Cerebellar nuclear complex (tissue), 1 donor: ENCODE measurements at places on chromosomes 1 and 21.
A peak's percentile ranks its signal among the peaks of the same experiment; 100 is the strongest.

DNA sequence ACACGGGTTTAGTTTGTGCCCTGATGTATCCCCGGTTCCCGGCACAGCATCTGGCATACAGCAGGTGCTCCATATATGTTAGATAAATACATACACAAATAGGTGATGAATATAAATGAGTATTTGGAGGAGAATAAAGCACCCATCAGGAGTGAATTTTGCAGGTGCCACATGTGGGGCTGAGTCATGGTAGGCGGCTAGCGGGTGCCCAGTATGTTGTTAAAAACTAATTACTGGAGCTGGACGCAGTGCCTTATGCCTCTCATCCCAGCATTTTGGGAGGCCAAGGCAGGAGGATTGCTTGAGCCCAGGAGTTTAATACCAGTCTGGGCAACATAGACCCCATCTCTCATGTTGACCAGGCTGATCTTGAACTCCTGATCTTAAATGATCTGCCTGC is 16.7 kb upstream of the WASF2 start:
- DNase-seq: no peak

DNA sequence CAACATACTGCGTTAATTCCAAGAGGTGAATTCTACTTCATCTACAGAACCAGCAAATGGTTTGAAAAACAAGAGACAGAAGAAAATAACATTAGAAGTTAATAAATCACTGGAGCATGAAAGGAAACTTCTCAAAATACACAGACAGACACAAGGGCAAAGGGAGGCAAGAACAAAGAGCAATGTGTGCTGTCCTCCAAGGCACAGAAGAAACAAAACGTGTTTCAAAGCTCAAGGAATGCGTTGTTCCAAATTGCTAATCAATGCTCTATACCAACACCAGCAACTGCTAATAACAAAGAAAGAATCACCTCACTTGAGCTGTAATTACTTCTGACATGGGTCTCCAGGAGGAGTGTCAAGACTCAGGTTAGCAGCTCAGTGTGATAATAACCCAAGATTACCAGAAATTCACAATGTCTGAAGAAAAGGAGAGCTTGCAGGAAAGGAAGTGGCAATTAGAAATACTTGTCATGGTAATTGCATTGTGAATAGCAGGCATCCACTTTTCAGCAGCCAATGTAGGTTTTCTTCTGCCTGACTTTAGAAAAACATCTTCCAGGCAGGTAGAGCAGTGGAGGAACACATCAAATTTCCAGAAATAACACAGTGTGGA is 175.4 kb downstream of the SEC16B start:
- no peak for DNase-seq

DNA sequence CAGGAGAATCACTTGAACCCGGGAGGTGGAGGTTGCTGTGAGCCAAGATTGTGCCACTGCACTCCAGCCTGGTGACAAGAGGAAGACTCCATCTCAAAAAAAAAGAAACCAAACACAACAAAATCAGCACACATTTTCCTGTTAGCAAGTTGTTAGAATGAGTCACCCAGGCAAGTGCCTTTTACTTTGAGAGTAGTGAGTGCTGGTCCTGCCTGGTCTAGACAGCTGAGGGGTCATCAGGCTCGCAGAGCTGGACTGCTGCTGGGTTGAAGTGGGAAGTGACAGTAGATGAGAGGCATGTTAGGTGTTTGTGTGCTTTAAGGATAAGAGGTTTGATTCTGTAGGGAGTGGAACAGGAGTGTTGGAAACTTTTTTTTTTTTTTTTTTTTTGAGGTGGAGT is 31.9 kb downstream of the GNPAT start:
- DNase-seq: no peak

DNA sequence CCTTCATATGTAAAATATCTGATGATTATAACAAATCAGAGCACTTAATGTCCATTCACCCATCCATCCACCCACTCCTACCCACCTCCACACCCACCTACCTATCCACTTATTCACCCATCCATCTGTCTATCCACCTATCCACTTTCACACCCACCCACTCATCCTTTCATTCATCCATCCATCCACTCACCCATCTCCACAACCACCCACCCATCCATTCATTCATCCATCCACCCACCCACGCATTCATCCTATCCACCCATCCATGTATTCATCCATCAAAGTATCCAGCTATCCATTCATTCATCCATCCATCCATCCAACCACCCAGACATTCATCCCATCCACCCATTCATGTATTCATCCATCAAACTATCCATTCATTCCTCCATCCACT is 466.1 kb downstream of the AJAP1 start:
- DNase-seq: no peak

DNA sequence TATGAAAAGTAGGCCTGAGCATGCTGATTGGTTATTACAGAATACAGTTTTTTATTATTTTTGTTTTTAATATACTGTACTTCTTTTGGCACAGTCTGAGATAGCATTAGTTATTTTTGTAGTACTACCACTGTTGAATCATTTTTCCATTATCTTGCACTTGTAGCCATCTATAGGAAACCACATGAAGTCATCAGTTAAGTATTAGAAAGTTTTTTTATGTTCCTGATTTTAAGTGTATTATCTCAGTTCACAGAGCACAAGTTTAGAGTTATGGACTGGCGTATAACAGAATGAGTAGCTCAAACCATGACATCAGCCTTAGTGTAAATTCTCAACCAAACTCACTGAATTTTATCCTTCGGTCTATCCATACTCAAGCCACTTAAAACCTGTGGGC is 22.8 kb downstream of the DHX9 start:
- no peak for DNase-seq

- DNase-seq: no peak
These were observed 480.2 kb upstream of the RUNX1 start for GRCh38 chr21:35529171-35529863.

DNA sequence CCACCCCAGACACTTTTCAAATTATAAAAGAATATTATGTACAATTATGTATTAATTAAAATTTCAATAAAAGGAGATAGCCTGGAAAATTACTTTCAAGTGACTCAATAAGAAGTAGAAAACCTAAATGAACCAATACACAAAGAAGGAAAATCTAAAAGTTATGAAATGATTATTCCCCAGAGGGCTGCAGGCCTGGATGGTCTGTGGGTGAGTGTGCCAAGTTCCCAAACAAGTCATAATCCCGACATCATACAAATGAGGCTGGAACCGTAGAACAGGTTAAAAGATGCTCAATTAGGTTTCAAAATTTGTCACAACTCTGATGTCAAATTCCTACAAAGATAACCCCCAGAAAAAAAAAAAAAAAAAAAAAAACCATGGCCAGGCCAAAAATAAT is 12.7 kb downstream of the SPATC1L start:
- no peak for DNase-seq

DNA sequence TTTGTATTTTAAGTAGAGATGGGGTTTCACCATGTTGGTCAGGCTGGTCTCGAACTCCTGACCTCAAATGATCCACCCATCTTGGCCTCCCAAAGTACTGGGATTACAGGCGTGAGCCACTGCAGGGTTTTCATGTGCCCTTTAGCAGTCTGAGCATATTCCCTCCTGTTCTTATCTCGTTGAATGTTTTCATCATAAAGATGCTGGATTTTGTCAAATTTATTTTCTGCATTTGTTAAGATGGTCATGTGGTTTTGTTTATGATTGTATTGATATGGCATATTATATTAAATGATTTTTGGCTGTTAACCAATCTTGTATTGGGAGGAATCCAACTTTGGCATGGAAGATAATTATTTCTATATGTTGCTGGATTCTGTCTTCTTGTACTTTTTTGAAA is 8.8 kb downstream of the JMJD4 start:
- DNase-seq: no peak

GRCh38 chr1:14627608-14628489 is 29.4 kb downstream of the KAZN start:
- no peak for DNase-seq

DNA sequence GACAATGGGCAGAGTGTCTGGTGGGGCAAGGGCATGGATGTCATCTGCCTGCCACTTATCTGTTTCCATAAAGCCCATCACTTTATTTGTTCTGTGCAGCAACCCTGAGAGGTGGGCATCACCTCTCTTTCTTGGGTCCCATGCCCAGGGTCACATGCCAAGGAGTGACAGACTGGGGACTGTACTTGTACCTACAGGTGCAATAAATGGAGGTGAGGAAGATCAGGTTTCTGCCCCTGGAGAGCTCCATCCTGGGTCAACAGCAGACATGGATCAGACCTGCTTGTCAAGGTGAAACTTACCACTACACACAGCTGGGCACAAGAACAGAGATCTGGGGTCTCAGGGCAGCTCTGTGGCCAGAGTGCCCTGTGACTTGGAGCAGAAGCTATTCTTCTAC is 18.4 kb upstream of the PRDM16 start:
- no peak for DNase-seq

DNA sequence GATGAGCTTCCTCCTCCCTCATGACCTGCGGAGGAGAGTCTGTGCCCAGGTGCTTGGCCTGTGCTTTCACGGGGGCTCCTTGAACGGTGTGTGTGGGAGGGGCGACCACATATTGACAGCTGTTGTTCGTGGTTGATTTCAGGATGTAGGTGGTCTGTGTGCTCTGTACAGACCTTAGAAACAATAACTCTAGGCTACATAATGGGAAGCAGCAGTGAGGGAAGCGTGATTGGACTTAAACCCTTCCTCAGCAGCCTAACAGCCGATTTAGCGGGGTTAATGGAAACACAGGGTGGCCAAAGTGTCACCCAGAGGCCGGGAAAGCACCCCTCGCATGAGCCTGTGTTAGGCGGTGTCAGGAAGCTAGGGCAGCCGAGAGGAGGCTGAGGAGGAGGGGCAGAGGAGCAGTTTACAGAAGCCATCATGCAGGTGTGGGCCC is 56.0 kb downstream of the TBCE start:
- no peak for DNase-seq

DNA sequence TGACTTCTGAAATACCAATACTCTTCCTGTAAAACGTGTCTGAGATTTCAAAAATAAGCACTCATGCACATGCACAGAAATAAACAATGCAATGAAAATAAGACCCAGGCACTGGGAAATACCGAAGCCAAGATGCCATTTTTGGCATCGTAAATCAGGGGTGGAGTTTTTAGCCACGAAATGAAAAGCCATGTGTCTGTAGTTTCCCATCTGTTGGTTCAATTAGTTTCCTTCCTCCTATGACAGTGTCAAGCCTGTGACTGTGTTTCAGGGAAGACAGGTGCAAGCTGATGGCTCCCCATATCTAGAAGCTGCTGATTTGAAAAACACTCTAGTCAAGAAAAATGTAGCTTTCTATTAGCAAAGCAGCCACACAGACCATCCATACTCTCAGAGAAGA is 480.4 kb upstream of the CAMK1G start:
- peak; percentile 42 for DNase-seq

DNA sequence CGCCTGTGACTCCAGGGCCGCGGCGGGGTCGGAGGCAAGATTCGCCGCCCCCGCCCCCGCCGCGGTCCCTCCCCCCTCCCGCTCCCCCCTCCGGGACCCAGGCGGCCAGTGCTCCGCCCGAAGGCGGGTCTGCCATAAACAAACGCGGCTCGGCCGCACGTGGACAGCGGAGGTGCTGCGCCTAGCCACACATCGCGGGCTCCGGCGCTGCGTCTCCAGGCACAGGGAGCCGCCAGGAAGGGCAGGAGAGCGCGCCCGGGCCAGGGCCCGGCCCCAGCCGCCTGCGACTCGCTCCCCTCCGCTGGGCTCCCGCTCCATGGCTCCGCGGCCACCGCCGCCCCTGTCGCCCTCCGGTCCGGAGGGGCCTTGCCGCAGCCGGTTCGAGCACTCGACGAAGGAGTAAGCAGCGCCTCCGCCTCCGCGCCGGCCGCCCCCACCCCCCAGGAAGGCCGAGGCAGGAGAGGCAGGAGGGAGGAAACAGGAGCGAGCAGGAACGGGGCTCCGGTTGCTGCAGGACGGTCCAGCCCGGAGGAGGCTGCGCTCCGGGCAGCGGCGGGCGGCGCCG is at the start of gene SIM2:
Gene SIM2, plus strand, starts transcription at position 135 of the 565 bp plus-strand sequence. CDS start 632 bp downstream, outside the sequence.
- no peak for DNase-seq

DNA sequence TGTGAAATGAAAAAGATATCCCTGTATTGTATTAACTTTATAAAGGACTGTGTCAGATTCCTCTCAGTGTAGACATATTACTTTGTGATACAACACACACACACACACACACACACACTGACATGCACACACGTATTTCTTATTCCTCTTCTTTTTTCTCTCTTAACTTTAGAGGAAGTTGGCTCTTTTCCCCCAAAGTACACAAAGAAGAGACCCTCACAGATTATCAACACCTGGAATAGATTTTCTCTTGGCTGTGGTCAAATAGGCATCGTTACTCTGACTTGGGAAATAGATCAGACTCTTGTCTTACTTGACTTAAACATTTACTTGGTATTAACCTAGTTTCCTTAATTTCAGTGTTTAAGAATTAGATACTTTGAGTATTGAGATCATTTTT is 792.8 kb downstream of the ADGRL2 start:
- DNase-seq: no peak

GRCh38 chr1:96308314-96308713 is 413.3 kb upstream of the PTBP2 start:
- DNase-seq: no peak

- no peak for DNase-seq
These were observed 47.5 kb downstream of the PTPRU start for GRCh38 chr1:29283804-29284195.

DNA sequence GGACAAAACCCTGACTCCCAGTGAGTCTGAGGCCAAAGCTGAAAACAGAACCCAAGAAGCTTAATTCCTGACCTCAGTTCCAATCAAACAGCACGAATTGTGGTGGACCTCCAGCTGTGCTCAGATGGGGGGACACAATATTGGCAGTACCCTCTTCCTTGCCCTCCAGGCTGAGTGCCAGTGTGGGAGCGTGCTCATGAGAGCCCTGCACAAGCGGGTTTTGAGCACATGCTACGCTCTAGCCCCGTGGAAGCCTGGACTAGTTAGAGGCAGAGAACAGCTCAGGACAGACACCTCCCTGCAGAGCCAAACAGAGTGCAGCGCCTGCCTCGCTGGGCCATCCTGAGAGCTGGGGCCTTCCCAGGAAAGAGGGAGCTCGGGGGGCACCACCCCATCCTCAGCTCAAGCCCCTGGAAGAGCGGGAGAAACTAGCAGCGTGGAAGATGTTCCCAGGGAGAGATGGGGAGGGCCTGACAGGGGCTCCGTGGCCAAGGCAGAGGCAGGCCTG is 2.8 kb upstream of the SLC25A34 start:
- no peak for DNase-seq

DNA sequence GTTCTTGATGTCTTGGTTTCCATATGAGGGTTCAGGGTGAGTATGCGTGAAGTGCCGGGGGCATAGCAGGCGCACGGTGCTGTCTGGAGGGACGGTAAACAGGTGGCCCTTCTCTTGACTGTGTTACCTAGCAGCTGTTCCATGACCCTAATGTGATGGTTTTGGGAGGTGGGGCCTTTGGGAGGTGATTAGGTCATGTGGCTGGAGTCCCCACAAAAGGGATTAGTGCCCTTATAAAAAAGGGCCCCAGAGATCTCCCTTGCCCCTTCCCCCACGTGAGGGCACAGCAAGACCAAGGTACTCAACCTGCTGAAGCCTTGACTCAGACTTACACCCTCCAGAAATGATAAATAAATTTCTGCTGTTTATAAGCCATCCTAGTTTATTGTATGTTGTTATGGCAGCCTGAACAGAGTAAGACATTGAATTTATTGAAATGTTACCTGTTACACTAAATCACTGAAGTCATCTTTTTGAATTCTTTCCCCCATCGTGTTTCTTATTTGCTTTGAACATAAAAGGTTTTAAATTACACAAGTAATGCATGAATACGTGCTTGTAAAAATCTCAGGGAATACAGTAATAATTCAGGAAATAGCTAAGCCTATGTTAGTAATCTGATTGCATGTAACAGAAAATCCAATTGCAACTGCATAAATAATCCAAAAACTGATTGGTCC is 15.6 kb downstream of the TRAPPC10 start:
- no peak for DNase-seq

- DNase-seq: no peak
These were observed 117.2 kb downstream of the NRDC start for GRCh38 chr1:51761351-51761750.
